Activated naive CD4-positive, alpha-beta T cell treated with anti-CD3 and anti-CD28 coated beads, Interleukin-2, amount 50 U/mL, for 16 hours (primary cell): ENCODE measurements at places on chromosomes 1 and 21.

DNA sequence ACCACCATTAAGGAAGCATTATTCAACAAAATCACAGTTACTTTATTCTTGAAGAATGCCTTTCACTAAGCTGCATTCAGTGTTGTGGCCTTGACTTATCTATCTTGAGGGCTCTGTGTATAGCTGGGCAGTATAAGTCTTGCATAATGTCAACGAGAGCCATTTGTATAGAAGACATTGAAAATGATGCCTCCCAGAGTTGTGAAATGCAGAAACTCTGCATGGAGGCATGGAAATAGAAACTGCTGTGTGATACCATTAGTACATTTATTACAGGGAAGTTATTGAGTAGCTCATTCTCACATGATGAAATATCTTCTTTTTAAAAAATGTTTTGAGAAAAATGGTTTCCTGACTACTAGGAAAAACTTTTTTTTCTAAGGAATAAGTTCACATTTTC, 111.4 kb upstream of the SNX7 start:
- DNase-seq: no peak

DNA sequence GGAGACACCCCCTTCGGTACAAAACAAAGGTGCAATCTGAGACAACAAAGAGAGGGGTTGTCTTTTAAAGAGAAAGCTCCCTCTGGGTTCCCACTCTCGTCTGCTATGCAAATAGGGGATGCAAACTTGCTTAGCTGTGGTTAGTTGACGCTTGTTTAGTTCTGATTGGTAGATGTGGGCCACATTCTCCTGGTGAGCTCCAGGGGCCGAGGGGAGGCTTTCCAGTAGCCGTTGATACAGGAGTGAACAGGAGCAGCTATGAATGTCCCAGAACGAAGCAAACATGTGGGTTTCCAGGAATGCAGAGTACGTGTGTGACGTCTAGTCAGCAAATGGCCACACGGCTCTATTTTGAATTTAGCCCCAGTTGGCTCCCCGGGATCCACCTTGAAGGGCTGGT, 14.7 kb downstream of the TFF2 start:
- DNase-seq: no peak

DNA sequence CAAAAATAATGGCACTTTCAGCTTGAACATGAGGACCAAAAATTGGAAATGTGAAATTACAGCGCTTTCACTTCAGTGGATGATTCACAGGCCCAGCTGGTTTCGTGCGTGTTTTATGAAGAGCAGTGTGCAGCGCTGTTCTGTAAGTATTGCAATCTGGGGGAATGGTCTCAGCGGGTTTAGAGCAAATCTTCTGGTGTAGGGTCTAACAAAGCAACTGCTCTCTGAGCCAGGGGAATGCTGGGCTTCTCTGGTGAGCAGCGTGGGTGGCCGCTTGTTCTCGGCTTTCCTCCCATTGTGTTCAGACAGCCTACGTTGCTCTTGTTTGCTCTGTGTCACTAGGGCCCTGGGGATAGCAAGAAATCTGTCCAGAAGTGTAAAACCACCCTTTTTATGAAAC, 42.4 kb upstream of the GADD45A start:
- DNase-seq: no peak

DNA sequence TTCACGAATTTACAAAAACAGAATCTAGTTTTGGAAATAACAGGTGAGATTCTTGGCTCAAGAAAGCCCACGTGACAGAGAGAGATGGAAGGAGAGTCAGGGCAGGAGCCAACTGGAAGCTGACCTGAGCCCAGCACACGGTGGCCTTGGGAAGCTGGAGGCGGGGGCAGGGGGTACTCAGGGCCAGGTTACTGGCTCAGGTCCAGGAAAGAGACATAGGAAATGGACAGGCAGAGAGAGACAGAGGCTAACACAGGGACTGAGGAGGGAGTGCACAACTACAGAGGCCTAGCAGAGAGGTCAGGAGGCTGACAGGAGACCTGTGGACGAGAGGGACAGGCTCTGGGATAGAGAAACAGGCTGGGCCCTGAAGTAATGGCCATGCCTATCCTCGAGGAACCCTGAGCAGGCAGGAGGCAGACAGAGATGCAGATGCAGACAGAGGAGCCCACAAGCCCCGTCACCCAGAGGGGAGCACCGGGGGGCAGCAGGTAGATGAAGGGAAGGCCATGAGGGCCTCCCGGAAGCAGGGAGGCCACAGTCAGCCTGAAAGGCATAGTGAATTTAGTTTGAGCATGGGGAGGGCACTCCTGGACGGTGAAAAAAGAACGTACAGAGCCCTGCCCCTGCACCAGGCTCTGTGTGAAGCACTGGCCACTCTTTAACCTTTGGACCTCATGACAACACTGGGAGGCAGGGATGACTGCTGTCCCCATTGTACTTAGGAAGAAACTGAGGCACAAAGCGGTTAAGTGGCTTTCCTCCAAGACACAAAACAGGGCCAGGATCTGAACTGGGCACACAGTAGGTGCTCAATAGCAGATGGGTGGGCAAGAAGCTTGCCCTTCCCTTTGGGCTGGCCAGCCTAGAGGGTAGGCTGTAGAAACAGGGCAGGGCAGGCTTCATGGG, 230.1 kb downstream of the TRABD2B start:
- no peak for DNase-seq

DNA sequence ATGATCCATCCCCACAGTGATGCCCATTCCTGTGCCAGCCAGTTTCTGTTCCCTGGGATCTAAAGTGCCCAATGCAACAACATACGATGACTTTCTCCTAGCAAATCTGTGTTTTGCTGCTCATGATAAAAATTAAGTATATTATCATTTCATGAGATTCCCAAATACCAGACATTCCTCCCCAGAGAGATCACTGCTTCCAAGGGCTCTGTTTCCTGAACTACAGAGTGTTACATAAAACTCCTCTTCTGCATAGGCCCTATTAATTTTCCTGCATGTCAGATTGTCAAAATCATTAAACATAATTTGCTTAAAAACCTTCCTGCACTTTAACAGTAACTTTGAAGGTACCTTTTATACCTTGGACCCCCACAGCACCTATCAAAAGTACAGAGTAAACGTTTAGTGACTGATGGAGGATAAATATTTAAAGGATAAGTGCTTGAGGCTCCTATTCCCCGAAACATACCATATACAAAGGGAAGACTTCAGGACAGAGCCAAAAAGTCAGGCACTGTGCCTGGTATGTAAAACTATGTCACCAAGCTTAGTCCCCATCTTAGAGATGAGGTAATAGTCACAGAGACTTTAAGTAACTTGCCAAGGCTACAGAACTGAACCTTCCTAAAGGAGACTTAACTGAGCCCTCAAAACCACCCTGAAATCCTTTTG, 50.2 kb downstream of the SLC25A24 start:
- DNase-seq: no peak

DNA sequence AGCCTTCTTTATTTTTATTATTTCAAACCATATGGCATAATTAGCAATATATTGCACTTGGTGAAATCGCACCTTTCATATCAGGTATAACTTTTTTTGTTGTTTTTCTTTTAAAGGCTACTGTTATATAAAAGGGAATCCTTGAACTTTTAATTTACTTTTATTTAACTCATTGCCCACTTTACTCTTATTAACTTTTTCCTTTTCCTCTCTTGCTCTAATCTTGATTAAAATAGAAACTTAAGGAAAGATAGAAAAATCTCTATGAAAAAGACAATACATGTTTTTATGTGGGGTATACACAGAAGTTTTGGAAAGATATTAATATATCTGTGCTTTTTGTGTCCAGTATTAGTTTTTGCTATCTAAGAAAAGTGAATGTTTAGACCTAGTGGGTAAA, 805.8 kb downstream of the USP25 start:
- no peak for DNase-seq

DNA sequence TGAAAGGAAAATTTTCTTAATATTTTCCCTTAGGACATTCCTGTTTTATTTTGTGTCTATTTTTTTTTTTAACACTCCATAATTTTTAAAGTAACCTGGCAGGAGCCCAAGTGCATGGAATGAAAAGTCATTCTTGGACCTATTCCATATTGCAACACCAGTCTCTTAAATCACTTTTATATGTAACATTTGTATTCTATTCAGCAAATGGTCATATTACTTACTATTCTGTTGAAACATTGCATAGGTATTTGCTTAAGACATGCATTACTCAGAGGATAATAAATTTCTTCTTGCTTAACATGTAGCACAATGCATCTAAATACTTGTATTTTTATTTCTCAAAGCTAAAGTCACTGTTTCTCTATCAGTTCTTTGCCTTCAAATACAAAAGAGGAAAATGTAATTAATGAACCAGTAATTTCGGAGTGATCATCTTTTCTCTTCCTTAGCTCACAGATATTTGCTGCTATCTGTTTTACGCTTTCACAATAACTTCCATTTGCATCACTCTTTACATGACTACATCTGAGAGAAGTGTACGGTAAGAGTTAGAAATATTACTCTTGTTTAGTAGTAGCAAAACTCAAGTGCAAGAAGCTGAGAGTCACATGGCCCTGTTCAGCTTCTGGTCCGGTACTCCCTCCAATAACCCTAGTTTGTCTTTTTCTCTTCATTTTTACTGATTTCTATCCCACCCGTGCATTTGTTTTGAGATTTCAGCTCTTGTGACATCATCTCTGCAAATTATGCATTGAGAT, 394.8 kb downstream of the USP25 start:
- no peak for DNase-seq

DNA sequence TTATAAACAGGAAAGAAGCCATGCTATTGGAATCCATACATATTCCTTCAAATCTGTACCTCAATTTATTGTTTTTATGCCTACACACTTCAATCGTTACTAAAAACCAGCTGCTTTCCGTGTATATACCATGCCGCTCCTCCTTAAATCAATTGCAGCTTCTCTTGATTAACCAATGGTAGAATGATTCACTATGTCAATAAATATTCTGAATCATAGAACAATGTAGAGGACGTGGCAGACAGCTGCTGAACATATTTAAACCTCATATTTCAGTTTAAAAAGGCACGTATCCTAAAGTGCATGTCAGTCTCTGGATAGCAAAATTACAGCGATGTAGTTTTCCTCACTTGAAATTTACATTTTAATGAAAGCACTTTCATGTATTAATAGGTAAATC, 100.4 kb downstream of the MRPL39 start:
- no peak for DNase-seq

- DNase-seq: no peak
These were observed 38.6 kb downstream of the MRAP start for GRCh38 chr21:32337206-32337605.

- no peak for DNase-seq
These were observed 573 bp upstream of the CPT2 start for GRCh38 chr1:53196017-53196484.

- no peak for DNase-seq
These were observed 157.6 kb downstream of the PGBD5 start for GRCh38 chr1:230268371-230269170.

DNA sequence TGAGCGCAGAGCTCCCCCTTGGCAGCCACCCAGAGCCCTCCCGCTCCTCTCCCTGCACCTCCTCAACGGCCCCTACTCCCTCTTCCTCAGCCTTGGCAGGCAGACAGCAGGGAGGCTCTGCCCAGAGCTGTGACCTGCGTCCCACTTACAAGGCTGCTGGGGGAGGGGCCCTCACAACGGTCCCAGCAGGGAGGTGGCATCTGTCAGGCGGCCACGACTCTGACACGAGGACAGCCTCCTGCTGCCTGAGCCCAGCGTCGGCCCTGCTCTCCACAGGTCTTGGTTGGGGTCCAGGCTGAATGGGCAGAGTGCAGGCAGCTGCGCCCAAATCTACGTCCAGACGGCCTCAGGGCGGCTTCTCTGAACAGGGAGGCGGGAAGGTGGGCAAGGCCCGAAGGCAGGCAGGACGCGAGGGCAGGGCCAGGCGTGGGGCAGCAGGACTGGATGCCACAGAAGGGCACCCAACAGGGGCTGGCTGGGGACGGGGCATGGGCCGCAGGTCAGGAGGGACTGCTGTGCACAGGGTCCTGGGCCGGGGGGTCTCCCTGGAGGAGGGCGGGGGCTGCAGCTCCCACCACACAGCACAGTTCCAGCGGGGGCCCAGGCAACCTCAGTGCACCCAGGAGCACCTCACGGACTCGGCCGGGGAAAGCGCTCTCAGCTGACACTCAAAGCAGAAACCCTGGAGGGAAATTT, 7.5 kb downstream of the SLC19A1 start:
- peak; percentile 11 for DNase-seq

- DNase-seq: no peak
These were observed 77.1 kb downstream of the GALNT2 start for GRCh38 chr1:230144010-230144614.

DNA sequence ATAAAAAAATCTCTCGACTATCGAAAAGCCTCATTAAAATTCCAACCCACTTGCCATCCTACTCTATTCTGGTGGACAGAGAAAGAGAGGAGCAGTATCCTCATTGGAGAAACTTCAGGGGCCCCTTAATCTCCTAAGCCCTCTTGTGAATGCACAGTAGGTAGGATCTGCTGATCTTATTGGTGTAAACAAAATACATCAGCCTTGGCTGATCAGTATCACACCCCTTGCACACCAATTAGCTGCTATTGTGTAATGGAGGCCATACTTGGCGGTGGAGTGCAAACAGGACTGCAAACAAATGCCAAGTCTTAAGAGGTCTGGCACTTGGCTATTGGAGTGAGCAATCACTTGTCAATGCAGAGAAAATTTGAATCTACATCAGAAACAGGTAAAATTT, 15.7 kb downstream of the VCAM1 start:
- DNase-seq: no peak

GRCh38 chr1:145997718-145998023, 1.3 kb upstream of the TXNIP start:
- no peak for DNase-seq

GRCh38 chr1:150876119-150876454, 312 bp downstream of the ARNT start:
- no peak for DNase-seq

- DNase-seq: no peak
These were observed 32.6 kb upstream of the HTR1D start for GRCh38 chr1:23249787-23250454.

GRCh38 chr1:152473887-152474537, 36.6 kb upstream of the LCE5A start:
- DNase-seq: no peak

- no peak for DNase-seq
These were observed 38.8 kb upstream of the RASAL2 start for GRCh38 chr1:178055093-178055492.

DNA sequence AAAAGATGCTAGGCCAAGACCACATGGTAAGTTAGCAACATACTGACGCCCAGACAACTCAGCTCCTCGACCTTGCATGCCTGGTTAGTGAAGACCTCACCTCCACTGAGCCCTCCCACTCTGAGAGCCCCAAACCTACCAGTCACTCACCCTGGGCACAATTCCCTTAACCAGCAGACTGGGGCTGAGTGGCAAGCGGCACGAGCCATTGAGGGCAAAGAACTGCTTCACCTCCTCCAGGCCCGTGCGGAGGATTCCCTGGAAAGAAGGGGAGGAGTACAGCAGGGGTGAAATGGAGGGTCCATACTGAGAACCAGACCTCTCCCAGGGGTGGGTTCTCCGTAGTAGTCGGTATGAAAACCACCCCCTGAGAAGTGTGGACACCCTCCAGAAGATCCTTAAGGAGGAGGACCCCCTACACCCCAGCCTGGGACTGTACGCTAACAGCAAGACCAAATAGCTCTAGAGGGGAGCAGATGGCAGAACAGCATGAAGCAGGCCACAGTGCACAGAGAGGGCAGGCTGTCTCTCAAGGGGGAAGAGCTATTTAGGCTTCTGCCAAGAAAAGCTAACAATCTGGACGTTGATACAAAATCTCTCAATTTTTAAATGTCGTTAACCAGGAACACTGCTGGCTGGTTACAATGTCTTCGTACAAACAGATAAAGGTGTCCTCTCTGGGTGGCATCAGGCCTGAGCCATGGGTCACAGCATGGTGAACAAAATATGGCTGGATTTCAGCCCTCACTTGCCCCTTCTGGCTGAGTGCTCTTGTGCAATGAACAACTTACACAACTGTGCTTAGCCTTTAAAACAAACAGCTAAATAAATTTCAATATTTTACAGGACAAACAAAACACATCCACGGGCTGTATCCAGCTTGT, 31.0 kb upstream of the PPP1R15B start:
- no peak for DNase-seq
